HFF-Myc (cell line): ENCODE measurements at places on chromosomes 5 and 9.

DNA sequence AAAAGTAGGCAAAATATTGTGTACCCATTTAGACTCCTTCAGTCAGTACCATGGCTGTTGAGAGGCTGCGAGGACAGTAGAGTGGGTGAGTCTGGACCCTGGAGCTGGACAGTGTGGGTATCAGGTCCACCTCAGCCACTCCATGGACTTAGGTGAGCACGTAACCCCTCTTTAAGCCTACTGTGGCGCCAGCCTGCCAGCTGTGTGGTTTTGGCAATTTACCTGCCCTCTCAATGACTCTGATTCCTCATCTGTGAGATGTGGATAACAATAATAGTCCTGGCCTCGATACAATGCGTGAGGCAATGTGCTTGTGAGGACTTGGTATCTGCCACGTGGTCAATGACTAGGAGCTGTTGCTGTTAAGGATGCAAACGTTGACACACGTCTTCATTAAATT, 17.9 kb downstream of the SLC1A3 start:
- no peak for DNase-seq

DNA sequence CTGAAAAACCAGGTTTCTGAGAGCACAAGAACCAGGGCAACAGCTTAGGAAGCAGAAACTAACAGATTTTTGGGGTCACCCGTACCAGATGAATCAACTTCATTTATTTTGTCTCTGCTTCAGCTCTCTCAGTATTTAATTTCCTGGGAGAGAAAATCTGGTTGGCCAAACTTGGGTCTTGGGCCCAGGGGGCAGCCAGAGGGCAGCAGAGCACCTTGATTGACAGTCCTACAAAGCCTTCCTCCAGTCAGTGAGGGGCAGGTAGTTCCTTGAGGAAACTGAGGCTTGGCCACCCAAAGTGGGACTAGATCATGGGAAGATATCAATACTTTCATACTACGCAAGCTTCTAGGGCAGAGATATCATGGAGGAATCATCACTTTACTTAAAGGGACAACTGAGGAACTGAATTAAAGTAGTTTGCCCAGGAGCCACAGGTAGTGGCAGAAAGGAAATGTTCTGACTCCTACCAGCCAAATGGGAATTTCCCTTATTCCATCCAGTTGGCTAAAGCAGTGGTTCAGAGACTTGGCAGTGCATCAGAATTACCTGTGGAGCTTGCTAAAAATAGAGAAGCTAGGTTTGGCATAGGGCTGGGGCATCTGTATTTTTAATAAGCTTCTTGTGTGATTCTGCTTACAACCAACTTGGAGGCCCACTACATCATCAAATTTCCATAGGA, 21.5 kb upstream of the ARHGAP26 start:
- no peak for DNase-seq

DNA sequence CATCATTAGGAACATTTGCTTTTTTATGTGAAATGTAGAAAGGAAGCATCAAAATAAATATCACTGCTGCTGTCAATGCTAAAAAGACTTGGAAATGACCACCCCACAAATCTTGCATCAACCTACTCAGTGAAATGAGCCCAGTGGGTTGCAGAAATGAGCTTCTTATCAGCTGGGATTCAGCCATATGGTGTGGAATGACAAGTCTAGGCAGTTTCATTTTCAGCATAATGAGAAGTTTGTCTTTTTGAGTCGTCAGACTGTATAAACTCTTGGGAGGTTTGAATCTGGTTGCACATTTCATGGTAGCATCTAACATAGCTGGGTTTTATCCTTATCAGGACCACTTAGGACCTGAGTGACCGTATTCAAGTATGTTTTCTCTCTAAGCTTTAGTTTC, 251.1 kb upstream of the PPP1R2B start:
- DNase-seq = no peak

GRCh38 chr5:145778144-145778900, 56.8 kb downstream of the PRELID2 start:
- no peak for DNase-seq

- no peak for DNase-seq
These were observed 287.2 kb downstream of the CTNND2 start for GRCh38 chr5:11617080-11617479.

GRCh38 chr5:14220642-14221041, 77.5 kb downstream of the TRIO start:
- no peak for DNase-seq

DNA sequence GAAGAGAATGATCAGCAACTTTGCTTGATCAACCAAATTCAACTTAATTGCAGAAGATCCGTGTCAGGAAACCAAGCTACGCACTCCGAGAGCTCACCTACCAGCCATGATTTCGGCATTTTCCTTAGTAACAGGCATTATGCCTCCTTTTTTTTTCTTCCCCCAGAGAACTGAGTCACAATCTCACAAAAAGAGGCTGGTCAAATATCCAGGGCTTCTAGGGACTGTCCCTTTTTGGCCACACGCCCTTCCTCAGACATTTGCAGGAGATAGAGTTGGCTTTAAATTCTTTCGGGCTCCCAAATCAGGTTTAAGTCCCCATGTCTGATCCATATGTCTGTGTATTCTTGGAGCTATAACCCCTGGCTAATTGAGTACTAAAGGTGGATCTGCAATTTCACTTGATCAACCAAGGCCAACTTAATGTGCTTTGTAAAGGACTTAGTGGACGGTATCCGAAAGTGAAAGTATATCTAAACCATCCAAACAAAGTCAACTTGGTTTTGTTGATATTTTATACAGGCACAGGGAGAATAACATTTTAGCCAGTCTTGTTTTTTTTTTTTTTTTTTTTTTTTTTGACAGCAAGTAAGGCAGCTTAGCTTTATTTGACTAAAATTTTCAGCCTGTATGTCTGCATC, 100.8 kb upstream of the TBCA start:
- no peak for DNase-seq

GRCh38 chr5:179244044-179244443, 101.2 kb downstream of the ADAMTS2 start:
- no peak for DNase-seq

GRCh38 chr9:99881769-99882168, 24.7 kb upstream of the STX17 start:
- no peak for DNase-seq

DNA sequence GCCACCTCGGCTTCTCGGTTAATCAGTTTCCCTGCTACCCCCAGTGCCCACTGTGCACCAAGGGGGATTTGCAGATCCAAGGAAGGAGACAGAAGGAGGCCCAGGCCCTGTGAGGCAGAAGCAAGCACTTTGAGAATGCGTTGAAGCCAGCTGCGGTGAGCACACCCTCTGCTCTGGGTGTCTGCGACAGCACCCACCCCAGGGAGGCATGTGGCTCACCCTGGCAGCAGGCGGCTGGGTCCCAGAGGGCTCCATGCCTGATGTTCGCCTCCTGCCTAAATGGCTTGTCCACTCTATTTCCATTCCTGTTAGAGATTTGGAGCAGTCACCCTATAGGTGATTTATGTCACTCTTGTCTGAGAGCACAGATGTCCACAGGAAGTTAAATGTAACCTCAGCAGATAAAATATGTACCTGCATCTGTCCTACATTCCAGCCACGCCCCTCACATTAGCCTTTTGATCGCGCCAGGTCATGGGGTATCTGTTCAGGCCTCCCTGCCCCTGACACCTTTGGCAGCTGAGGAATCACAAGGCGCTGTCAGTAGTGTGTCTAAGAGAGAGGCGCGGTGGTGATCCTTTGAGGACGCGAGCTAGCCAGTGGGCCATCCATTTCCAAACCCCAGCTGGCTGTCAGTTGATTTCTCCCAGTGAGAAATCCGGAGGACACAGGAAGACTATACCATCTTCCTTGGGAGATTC, 28.1 kb downstream of the PTGES2 start:
- DNase-seq = no peak

DNA sequence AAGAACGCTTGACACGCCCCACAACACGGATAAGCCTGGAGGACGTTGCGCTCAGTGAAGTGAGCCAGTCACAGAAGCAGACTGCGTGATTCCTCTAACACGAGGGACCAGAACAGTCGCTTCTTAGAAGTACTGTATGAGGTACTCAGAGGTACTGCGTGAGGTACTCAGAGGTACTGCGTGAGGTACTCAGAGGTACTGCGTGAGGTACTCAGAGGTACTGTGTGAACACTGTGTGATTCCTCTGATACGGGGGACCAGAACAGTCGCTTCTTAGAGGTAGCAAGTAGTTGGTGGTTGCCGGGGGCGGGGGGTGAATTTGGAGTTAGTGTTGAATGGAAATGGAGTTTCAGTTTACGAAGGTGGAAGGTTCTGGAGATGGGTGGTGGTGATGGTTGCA, 5.8 kb downstream of the NDUFS6 start:
- DNase-seq = no peak

GRCh38 chr9:130042885-130043653, at the start of gene FNBP1:
FNBP1 (minus strand) TSS chr9:130043189; CDS start chr9:130042975, 214 bp downstream.
- DNase-seq = no peak

- DNase-seq = peak; percentile 69
These were observed 451.6 kb upstream of the CD180 start for GRCh38 chr5:67648201-67648671.

DNA sequence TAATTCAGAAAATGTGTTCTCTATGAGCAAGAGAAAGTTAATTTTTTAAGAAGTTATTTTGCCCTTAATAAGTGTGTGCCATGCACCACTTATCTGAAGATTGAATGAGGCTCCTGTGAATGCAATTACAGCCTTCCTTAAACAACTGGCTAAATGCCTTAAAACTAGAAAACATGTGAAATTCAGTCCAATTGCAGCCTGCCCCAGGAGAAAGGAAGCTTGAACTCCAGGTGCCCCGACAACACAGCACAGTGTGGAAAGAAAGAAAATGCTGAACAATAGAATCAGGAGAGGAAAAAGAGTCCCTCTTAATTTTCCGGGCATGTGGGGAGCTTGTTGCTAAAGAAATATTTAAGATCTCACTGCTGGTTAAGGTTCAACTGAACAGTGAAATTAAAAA, 8.8 kb downstream of the LHFPL2 start:
- no peak for DNase-seq

DNA sequence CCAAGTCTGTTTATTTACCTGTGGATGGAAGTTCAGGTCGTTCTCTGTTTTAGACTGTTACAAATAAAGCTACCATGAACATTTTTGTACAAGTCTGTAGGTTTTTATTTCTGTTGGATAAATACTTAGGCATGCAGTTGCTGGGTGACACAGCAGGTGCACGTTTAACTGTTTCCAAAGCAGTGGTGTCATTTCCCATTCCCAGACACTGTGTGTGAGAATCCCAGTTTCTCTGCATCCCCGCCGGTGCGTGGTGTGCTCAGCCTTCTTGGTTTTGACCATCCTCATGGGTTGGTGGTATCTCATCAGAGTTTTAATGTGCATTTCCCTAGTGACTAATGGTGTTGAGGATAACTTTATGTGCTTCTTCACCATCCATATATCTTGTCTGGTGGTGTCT, 27.2 kb downstream of the AHRR start:
- no peak for DNase-seq

DNA sequence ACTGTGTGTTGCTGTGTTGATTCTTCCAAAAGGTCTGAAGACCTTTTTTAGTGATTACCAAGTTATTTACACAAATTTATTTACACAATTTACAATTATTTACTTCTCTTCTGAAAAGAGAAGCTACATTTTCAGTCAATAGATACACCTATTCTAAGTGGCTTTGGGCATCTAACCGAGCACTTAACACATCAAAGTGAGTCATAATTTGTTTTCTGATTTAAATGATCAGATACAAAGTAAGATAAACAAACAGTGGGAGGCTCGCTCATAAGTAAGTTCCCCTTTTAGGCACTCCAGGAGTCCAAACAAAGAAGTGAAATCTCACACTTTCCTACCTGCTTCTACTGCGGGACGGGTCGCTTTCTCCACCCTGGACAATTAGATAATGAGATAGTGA, 90.2 kb downstream of the APBA1 start:
- no peak for DNase-seq

- no peak for DNase-seq
These were observed 76.3 kb downstream of the SCAI start for GRCh38 chr9:125066839-125067619.

DNA sequence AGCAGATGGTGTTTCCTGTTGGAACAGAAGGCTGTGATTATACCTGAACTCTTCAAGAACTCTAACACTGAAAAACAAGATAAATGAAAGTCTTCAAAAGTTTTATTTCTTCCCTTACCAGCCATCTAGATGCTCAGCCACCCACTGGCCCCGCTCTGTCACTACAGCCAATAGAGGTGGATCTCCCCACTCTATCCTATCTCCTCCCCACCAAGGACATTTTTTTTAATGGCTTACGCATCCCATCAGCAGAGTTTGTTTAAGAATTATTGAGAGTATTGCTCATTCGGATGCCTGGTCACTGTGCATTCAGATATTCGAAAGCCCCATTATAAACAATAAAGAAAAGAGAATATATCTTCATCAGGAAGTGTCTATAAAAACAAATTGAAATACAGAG, 159.4 kb downstream of the RASEF start:
- DNase-seq = no peak

DNA sequence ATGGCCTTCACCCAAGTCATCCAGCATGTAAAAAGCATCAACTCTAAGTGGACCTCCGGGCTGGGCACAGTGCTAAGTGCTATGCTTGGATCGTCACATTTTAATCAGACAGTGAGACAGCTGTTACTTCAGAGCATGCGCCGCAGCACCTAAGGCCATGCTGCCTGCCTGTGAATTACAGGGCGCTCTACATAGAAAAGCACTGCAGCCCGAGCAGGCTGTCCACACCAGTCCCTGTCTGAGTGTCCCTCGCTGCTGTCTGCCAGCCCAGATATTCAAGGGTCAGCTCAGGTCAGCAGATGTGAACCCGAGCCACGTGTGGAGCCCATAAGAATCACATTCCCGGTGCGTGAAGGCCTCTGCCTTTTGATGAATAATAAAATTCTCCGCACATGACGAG, 37.1 kb downstream of the AK8 start:
- DNase-seq = no peak

DNA sequence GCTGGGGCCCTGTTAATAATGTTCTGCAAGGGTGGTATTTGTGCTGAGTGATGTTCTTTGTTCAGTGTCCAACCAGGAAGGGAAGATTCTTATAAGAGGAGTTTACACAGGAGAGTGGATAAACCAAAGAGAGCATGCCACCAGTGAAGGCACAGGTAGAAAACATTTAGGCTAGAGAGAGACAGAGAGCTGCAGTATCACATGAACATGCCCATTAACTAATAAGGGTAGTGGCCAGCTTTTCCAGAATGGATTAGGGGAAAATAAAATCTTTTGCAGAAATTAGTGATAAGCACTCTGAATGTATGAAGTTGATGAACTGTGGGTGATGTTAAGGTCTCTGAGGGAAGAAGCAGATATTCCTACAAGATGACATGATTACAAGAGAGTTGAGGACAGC, 54.1 kb upstream of the PRLR start:
- no peak for DNase-seq

DNA sequence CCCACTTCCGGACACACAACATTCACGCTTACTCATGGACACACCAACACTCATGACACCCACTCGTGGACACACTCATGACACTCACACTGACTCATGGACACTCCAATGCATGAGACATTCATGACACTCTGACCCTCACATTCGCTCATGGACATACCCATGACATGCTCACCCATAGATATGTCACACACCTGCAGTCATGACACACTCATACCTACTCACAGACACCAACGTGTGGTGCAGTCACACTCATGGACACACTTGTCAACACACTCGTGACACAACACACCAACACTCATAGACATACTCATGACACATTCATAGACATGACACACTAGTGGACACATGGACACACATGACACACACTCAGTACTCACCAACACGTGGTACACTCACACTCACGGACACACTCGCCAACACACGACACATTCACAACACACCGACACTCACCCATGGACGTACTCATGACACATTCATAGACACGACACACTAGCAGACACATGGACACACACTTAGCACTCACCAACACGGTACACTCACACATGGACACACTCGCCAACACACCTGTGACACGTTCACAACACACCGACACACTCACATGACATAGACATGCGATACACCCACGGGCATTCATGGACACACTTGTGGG, 73.4 kb downstream of the PHF2 start:
- no peak for DNase-seq
